Amygdala (tissue), 56 donors: ENCODE measurements at places on chromosomes 7 and 10.

DNA sequence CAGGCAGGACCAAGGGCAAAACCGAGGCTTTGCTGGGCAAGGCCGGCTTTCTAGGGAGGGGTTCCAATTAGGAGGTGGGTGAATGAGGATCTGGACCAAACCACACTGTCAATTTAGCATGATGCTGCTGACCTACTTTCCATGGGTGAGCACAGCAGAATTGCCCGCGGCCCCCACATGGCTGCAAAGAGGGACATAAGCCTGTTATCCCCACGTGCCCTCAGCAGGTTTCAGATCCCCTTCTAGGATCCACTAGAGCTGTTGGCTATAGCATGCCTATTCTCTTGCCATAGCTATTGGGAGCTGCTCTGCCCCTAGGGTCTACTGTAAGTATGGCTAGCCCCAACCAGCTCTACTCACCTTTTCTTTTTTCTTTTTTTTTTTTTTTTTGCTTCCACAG is 102.8 kb downstream of the COL13A1 start:
- no peak for DNase-seq

- no peak for DNase-seq
Measured at GRCh38 chr7:116713918-116714317, 41.9 kb downstream of the MET start.

DNA sequence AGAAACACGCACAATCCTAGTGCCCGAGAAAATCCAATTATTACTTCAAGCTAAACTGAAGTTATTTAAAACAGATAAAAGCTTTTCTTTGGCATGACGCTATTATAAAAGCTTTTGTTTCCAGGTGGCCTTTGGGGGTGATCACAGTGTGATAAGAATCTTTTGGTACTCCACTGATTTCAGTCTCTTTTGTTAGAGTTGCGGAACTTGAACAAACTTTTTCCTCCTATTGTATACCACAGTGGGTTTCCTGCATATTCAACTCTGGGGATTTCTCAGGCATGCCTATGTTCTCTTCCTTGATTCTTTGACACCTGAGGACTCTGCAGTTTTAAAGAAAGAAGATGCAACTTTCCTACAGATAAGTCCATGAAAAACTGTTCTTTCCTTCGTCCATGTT is 99.7 kb upstream of the PITRM1 start:
- no peak for DNase-seq

- no peak for DNase-seq
Measured at GRCh38 chr10:125799451-125800182, 23.4 kb downstream of the UROS start.

DNA sequence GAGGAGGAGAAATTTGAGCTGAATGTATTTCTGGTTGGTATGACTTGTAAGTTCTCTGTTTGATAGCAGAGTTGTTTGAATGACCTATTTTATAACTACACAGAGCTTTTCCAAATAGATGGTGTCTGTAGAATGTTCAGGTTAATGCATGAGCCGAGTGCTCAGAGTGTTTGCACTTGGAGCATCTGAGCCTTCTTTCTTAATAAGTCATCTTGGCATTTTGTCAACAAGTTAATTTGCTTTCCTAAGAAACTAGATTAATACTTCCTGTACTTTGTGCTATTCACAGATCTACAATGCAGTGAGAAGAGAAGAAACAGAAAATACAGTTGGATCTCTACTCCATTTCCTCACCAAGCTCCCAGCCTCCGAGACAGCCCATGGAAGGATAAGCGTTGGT is 138.2 kb downstream of the PLCE1 start:
- DNase-seq: no peak

DNA sequence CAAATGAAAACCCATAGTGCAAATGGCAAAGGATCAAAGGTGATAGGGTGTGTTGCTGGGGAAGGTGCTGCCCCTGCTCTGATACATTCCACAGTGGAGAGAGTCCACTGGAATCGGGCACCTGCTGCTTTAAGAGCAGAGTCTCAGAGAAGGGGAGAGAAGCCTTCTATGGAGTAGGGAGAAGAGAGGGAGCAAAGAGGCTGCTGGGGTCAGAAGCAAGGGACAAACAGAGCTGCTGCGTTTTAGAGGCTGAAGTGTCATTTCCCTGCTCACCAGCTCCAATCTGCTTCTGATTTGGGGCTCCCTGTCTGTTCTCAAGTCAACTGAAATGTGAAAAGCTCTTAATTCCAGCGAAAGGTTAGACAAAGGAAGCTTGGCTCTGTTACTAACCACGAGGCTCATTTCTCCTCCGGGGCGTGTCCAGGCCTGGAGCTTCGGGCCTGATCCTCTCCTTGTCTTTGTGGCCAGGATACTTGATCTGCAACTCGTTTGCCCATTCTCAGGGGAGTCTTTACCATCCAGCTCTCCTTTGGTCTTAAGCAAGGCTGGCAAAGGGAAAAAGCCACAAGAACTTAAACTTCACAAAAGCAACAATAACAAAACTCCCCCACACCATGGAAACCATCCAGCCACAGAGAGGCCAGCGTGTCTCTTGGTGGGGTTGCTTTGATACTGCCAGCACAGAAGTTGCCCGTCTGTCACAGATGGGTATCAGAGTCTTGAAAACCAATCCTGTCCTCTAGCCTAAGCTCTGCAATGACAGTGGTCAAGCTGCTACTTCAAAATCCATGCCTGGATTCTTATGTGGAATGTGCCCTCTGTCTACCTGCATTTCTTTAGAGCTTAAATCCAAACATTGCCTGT is 692.6 kb downstream of the SUGCT start:
- DNase-seq: no peak

DNA sequence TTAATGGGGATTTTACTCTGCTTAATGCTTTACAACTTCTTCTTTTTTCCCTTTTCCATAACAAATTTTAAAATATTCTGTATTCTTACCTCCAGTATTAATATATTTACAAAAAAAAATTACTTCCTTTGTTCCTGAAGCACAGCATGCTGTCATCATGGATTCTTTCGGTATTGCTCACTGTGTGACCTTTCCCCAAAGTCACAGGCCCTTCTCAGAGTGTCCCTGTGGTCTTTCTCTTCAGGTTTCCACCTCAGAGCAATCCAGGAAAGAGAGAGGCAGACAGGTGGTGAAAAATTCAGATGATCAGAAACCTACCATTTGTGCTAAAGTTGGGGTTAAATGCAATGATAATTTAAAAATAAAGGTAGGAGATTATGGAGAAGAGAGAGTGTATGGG is 13.0 kb downstream of the AOAH start:
- DNase-seq: no peak
